T-helper 1 cell (primary cell): ENCODE measurements at places on chromosomes 7 and 10.

DNA sequence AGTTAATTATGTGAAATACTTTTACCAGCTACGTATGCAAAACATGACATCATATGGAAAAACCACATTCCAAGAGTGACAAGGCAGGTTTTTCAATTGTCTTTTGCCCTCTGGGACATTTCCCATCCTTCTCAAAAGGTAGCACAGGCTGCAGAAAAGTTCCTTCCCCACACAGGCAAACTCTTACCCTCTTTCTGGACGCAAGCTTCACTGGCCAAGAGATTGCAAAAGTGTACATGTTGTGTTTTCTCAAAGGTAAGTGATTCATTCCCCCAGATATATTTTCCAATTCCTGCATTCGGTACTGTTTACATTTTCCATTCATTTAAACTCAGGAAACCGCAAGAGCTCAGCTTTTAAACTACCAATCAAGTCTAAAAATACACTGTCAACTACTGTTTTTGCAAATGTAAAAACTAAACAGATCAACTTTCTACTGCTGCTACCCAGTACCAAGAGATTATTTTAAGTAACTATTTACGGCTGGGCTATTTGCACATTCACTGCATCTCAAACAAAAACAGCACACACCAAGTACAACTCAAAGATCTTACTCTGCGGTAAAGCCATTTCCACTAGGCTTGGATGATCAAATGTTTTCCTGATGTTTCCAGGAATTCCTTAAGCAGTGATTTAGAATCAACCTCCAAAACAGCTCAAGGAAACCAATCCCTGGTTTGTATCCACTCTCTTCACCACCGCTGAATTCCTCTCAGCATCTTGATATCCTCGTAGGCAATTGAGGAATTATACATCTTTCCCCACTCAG, 233.6 kb upstream of the CCDC6 start:
- no peak for DNase-seq

GRCh38 chr10:97705006-97705670, 8.4 kb upstream of the MARVELD1 start:
- no peak for DNase-seq

GRCh38 chr7:10116511-10116910, 857.2 kb upstream of the PHF14 start:
- DNase-seq = no peak

GRCh38 chr10:43132867-43133787, 5.1 kb upstream of the CSGALNACT2 start:
- no peak for DNase-seq

DNA sequence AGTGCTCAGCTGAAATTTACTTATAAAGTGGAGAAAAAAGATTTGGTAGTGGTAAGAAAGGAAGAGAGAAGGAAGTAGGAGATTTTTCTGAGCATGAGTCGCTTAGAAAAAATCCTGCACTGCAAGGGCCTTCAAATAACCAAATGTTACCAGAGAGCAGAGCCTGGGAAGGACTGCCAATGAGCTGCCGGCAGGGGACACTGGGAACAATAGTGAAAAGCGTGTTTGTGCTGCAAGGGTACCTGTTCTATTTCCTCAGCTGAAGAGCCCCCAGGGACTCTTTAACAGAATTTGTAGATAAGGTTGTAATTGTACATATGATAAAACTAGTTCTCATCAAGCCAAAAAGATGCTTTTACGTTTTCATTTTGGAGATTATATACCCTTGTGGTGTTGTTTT, 696.3 kb upstream of the C7orf33 start:
- no peak for DNase-seq

DNA sequence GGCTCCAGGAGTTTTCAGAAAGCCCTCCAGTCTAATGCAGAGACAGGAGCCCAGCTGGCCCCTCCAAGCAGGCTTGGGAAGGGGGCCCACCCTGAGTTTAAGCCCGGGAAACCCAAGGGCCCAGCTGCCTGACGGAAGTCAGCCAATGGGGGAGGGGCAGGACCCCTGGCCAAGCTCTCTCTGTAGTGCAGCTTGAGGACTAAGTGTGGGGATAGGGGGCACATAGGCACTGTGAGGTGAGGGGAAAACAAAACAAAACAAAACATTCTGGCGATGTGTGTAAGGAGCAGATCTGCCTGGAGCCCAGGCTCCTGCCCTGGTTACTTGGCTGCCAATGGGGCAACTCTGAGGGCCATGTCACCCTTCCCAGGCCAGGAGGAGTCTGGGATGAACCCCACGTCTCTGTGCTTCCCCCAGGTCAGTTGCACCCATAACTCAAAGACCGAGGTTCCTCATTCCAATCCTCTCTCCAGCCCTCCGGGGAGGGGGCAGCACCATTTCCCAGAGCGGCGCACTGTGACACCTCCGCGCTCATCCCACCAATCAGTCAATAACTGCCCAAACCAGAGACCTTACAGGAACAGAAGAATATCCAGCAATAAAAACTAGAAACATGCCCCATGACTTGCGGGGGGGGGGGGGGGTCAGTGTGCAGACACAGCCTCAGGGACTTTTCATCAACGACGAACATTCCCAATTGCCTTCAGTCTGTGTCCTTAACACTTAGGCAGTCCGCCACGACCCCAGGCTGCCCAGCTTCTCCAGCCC, 1.7 kb downstream of the CXCL12 start:
- DNase-seq = no peak

GRCh38 chr7:16071246-16071857, 350.0 kb downstream of the CRPPA start:
- DNase-seq = no peak

GRCh38 chr10:43338117-43338516, 33.3 kb upstream of the FXYD4 start:
- DNase-seq = no peak

- no peak for DNase-seq
Measured at GRCh38 chr7:150403376-150404171, 24.4 kb downstream of the ZNF775 start.

- no peak for DNase-seq
Measured at GRCh38 chr7:128454808-128455542, 703 bp upstream of the HILPDA start.

GRCh38 chr7:158049271-158049670, 538.4 kb downstream of the PTPRN2 start:
- no peak for DNase-seq

GRCh38 chr10:8137726-8138125, 83.2 kb downstream of the GATA3 start:
- DNase-seq = peak; percentile 2

DNA sequence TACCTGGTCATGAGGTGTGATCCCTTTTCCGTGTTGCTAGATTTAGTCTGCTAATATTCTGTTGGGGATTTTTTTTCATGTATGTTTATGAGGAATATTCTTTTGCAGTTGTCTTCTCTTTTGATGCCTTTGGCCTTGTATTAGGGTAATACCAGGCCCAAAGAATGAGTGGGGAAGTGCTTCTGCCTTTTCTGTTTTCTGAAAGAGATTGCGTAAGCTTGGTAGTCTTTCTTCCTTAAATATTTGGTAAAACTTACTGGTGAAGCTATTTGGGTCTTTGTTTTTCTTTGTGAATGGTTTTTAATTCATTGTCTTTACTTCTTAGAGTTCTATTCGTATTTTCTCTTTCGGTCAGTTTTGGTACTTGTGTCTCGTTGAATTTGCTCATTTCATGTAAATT, 51.1 kb downstream of the SHH start:
- DNase-seq = no peak

DNA sequence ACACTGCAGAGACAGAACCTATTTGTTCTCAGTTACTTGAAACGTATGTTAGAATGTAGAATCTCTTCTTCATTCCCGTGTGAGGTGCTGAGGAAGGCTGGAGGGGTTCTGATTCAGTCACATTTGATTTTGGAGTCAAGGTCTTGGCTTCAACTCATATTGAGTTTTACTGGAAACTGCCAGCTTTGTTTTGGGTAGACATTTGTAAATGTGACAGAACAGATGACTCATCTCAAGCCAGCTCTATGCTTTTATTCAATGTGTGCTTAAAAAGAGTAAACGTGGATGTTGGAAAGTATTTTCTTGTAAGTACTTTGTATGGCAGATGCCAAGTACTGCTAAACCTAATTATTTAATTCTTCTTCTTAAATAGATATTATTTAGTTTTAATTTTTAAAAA, 780.8 kb upstream of the C7orf33 start:
- no peak for DNase-seq

GRCh38 chr10:35364808-35365207, 28.5 kb downstream of the CCNY start:
- no peak for DNase-seq

GRCh38 chr7:136405931-136406777, 429.0 kb upstream of the MTPN start:
- DNase-seq = no peak

DNA sequence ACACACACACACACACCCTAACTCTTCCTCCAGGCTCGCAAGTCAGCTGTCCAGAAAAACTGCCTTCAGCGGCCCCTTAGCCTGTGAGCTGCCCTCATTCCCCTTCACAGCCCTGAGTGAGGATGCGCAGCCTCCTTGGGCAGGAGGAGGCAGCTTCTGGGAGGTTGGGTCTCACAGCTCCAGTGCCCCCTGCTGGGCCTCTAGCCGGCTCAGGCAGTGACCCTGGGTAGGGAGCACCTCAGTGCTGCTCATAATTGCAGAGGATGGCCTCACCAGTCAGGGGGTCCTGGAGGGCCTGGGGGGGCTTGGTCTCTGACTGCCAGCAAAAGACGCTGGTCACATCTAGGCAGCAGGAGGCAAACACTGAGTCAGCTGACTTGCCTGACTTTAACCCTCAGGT, 43.7 kb downstream of the ZNF273 start:
- DNase-seq = no peak

DNA sequence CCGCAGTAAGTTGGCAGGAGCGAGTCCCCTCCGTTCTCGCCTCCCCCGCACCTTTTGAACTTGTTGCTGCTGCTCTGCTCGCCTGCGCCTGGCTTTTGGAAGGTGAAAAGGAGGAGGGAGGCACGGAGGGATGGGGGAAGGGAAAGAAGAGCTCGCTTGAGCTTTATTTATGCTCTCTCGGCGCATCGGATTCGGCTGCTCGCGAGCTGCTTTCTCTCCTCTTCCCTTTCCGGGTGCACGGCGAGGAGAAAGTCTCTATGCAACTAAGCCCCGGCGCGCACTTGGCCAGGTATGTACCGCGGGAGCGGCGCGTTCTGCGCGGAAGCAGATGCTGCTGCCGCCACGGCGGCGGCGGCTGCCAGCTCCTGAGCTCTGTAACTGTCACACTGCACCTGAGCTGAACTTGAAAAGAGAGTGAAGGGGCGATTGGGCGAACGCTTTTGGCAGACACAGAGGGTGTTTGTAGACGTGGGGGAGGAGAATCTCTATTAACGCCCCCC, 551 bp downstream of the KCND2 start:
- no peak for DNase-seq

DNA sequence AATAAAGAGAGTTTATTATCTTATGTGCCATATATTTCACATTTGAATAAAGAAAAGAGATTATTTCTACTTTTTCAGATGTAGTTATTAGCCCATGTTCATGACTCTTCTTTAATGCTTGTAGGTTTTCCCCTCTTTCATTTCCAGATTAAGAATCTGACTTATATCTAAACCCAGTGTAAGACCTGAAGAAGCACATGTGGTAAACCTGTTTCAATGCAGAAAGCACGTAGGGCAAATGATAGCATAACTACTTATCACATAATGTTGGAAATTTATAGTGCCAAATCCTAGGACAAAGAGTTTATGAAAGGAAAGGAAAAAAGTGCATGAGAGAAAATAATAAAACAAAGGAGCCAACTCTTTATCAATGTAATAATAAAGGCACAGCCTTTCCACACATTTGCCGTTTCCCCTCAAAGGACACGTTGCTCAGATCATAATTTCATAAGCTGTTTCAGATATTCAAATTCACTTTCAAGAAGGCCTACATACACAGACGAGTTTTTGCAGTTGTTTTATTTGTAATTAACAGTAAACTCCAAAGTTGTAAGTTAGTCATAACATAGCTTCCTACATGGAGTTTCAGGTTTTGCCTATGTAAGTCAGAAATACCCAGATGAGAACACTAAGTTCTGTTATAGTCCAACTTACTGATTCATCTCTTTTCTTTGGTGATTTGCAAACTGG, 88.8 kb upstream of the MDFIC start:
- DNase-seq = no peak

DNA sequence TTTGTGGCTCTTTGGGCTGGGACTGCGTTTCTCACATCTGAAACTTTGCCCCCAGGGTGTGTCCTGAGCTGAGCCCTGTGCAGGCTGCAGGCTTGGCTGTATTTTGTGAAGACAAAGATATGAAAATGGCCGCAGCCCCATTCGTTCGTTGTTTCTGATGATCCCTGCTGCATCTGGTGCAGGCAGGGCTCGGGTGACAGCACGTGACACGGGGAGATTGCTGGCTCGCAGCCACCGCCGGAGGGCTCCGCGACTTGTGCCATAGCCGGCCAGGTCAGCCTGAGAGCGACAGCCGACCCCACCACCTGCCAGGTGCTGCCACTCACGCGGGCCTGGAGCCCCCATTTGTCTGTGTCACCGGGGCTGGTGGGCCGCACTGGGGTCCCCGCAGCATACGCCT, 81.3 kb downstream of the ZRANB1 start:
- no peak for DNase-seq

GRCh38 chr7:143331179-143331801, 15.4 kb downstream of the CLCN1 start:
- no peak for DNase-seq

- no peak for DNase-seq
Measured at GRCh38 chr10:110850099-110850498, 21.6 kb upstream of the PDCD4 start.

DNA sequence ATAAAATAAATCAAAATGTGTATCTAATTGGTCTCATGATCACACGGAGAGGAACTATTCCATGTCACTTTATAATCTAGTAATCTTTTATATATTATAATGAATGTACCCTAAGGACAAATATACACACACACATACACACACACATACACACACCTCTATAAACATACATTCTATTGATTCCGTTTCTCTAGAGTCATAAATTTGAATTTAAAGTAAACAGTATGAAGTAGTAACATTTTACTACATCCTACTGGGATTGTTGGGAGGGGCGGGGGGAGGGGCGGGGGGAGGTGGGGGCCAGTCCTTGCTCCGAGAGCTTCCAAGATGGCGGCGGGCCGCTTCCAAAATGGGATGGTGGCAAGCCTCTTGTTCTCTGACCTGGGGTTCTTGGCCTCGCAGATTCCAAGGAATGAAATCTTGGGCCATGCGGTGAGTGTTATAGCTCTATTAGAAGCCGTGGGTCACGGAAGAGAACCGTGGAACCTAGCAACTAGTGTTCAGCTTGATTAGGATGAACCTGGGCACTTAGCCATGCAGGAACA, 143.2 kb downstream of the REEP3 start:
- DNase-seq = no peak

- no peak for DNase-seq
Measured at GRCh38 chr10:74787457-74787856, 38.9 kb upstream of the KAT6B start.

GRCh38 chr10:29798921-29799690, 164.3 kb upstream of the SVIL start:
- DNase-seq = no peak
